ENCODE measurements at places on chromosomes 7 and 10. TPM values are rescaled to one million over a fixed set of nuclear protein-coding genes. Genes with fewer than 3 reads are reported as not detected.

The FAM241B gene
- polyA plus RNA-seq, result 7.7 TPM

The CAV2 gene
- polyA plus RNA-seq, result 29.1 TPM

DNA sequence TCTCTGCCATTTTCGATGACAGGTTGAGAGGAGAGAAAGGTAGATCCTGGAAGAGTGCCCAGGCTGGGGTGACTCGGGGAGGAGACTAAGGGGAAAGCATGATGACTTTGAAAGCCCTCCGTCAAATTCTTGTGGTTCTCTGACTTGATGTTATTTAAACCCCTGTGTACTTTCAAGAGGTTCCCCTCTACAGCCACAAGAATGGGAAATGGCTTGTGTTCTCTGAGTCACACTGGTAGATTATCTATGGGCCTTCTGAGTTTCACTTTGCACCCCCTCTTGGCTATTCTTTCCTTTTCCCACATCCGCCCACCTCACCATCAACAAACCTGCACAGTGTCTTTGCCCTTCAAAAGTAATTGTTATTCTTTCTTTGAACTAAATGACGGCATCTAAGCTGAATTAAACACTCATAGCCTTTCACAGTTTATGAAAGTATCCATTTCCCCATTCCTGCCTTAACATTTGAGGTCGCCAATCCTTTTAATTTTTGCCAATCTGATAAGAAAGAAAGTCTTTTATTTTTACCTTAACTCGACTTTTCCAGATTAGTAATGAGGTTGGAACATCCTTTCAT, 24.1 kb downstream of the PRF1 start:
- no peak for DNase-seq

DNA sequence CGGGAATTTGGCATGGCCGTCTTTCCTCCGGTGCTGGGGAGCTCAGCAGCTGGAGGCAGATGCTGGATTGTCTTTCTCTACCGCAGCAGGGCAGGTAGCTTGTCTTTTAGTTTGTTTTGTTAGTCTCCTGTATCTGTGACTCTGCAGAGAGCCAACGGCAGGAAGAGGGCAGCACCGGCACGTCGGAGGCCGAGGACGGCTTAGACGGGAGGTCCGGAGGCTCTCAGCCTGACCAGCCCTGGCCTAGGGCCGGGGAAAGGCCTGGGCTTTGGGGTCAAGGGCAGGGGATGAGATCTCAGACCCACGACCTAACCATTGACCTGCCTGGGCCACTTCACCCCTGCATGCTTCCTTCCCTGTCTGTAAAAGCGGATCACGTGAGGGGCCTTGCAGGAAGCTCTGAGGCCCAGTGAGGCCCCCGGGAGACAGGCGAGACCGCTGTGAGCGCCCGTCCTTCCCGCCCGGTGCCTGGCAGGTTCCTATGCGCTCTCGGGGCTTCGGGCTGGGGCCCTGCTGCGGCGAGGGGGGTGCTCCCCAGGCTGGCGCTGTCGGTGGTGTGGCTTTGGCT, 72.7 kb downstream of the LHPP start:
- DNase-seq, result no peak

- no peak for DNase-seq
Observed at GRCh38 chr10:79145517-79146470, 77.0 kb downstream of the ZMIZ1 start.
